ENCODE measurements at places on chromosomes 16 and 17. TPM values are rescaled to one million over a fixed set of nuclear protein-coding genes. Genes with fewer than 3 reads are reported as not detected.
A peak's percentile ranks its signal among the peaks of the same experiment; 100 is the strongest.

DNA sequence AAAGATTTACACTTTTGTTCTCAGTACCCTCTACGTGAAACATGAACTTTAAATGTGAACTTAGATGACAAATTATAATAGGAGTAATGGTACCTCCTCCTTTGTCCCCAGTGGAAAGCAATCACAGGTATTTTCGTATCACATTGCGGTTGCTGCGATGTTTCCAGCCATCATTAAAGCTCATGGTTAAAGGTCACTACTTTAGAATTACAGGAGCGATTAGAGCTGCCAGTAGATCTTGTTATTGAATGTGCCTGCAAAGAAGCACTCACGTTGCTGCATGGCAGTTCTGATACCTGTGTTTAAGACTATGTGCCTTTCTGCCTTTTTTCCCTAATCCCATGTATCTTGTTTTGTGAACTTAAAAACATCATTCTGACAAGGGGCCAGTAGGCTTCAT lies 301.0 kb downstream of the CPPED1 start:
- H3K27ac ChIP-seq = no peak overlapping the region
- H3K27me3 ChIP-seq = no peaks in the 10 kb centered on the region
- H3K4me1 ChIP-seq = no peaks in the 10 kb centered on the region
- H3K36me3 ChIP-seq = no peaks in the 10 kb centered on the region

- no peaks in the 10 kb centered on the region for H3K36me3 ChIP-seq
- H3K27ac ChIP-seq = no peak overlapping the region
- no peak for DNase-seq
- peaks cover 19% of the 10 kb centered on the region for H3K4me1 ChIP-seq
- H3K4me3 ChIP-seq = no peak overlapping the region
- no peaks in the 10 kb centered on the region for H3K27me3 ChIP-seq
These were observed 2.4 kb downstream of the DOK4 start for GRCh38 chr16:57483725-57484514.

DNA sequence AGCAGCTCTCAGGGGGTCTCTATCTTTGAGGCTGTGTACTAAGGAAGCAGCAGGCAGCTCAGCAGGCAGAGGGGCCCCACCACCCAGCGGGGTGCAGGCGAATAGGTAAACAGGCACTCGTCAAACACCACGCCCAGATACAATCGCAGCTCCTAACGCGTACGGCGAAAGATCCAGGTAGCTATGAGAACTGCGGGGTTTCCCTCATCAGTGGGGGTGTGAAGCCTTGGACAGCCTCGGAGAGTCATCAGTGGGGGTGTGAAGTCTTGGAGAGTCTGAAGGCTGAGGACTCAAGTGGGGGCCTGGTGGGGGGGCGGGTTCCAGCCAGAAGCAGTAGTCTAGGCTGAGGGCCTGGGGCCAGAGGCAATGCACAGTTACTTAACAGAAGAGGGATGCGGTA lies 69.0 kb downstream of the RTN4RL1 start:
- H3K27me3 ChIP-seq = no peaks in the 10 kb centered on the region
- H3K36me3 ChIP-seq = no peaks in the 10 kb centered on the region
- no peaks in the 10 kb centered on the region for H3K4me1 ChIP-seq
- H3K4me3 ChIP-seq = no peak overlapping the region
- no peak overlapping the region for H3K27ac ChIP-seq

DNA sequence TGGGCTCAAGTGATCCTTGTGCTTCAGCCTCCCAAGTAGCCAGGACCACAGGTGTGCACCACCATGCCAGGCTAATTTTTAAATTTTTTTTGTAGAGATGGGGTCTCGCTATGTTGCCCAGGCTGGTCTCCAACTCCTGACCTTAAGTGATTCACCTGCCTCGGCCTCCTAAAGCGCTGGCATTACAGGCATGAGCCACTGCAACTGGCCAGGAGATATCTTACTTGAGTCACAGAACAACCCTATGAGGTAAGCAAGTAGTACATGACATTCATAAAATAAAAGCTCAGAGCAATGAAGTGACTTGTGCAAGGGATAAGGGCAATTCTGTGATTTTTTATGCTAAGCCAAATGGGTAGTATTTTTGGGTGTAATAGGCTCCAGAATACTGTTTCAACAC lies 57.3 kb downstream of the CDC27 start:
- H3K36me3 ChIP-seq = peaks cover 2% of the 10 kb centered on the region
- H3K27ac ChIP-seq = no peak overlapping the region
- H3K4me3 ChIP-seq = no peak overlapping the region

DNA sequence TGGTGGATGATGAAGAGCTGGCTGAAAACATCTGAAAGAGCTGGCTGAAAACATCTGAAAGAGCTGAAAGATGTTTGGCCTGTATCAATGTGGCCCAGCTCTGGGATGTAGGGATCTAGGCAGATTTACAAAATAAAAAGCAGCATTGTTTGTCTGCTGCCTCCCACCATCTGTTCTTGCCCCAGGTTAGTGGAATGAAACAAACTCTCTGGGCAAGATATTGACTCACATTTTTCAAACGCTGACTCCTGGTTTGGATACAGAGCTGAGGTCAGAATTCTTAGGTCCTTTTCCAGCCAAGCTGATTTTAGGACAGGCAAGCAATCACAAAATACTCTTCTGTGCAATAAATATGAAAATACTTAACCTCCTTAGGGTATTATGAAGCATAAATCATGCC lies 139.0 kb downstream of the STX8 start:
- H3K4me1 ChIP-seq = peaks cover 22% of the 10 kb centered on the region
- H3K36me3 ChIP-seq = no peaks in the 10 kb centered on the region
- H3K27me3 ChIP-seq = no peaks in the 10 kb centered on the region
- no peak overlapping the region for H3K4me3 ChIP-seq

GRCh38 chr16:56451753-56452689 lies 667 bp downstream of the OGFOD1 start:
- H3K27ac ChIP-seq = peak overlapping the region; percentile 43
- H3K4me3 ChIP-seq = peak overlapping the region; percentile 94
- DNase-seq = no peak
- H3K36me3 ChIP-seq = no peaks in the 10 kb centered on the region
- H3K4me1 ChIP-seq = peaks cover 3% of the 10 kb centered on the region

GRCh38 chr16:55411231-55411630 lies 67.8 kb upstream of the MMP2 start:
- no peaks in the 10 kb centered on the region for H3K27me3 ChIP-seq
- H3K36me3 ChIP-seq = no peaks in the 10 kb centered on the region
- no peak overlapping the region for H3K27ac ChIP-seq

- H3K4me1 ChIP-seq = peaks cover 13% of the 10 kb centered on the region
- no peak for DNase-seq
- H3K27ac ChIP-seq = peak overlapping the region; percentile 75
These were observed 543 bp downstream of the TXNDC11 start for GRCh38 chr16:11742093-11742535.

- H3K4me1 ChIP-seq = peaks cover 11% of the 10 kb centered on the region
- no peaks in the 10 kb centered on the region for H3K27me3 ChIP-seq
- no peak for DNase-seq
- no peak overlapping the region for H3K27ac ChIP-seq
- no peak overlapping the region for H3K4me3 ChIP-seq
- H3K36me3 ChIP-seq = no peaks in the 10 kb centered on the region
These were observed 648.9 kb downstream of the WWOX start for GRCh38 chr16:78748220-78748929.

- peaks cover 12% of the 10 kb centered on the region for H3K4me1 ChIP-seq
- H3K27ac ChIP-seq = no peak overlapping the region
- no peaks in the 10 kb centered on the region for H3K36me3 ChIP-seq
These were observed 2.7 kb downstream of the NOXO1 start for GRCh38 chr16:1978476-1979120.

DNA sequence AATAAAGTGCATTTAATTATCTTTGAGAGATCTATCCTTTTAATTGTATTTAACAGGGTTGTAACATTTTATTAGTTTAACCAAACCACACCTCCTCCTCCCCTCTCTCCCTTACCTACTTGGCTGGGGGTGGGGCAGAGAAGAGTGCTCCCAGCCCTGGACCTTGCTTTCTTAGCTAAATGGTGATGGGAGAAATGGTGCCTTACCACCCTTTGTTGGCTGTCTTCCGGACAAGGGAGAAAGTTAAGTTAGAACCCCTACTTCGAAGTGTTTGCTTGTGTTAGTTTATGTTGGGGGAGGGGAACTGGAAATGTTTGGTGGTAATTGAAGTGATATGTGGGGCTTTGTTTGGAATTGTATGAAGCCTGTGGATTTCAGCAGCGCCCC lies 3.9 kb downstream of the FZD2 start:
- no peak overlapping the region for H3K27ac ChIP-seq
- no peaks in the 10 kb centered on the region for H3K4me1 ChIP-seq
- DNase-seq = no peak
- peaks cover 3% of the 10 kb centered on the region for H3K27me3 ChIP-seq
- no peaks in the 10 kb centered on the region for H3K36me3 ChIP-seq
- H3K4me3 ChIP-seq = no peak overlapping the region

GRCh38 chr16:15880434-15881308 lies 7.7 kb downstream of the CEP20 start:
- H3K27me3 ChIP-seq = no peaks in the 10 kb centered on the region
- peaks cover 3% of the 10 kb centered on the region for H3K36me3 ChIP-seq
- peaks cover 3% of the 10 kb centered on the region for H3K4me1 ChIP-seq

DNA sequence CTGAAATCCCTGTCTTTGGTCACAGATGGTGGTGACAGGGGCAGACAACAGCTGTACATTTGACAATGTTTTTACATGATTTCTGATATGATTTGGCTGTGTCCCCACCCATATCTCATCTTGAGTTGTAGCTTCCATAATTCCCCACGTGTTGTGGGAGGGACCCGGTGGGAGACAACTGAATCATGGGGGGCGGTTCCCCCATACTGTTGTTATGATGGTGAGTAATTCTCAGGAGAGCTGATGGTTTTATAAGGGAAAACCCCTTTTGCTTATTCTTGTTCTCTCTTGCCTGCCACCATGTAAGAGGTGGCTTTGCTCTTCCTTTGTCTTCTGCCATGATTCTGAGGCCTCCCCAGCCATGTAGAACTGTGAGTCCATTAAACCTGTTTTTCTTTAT lies 353.9 kb downstream of the CPPED1 start:
- peaks cover 1% of the 10 kb centered on the region for H3K36me3 ChIP-seq
- no peaks in the 10 kb centered on the region for H3K27me3 ChIP-seq
- no peak overlapping the region for H3K27ac ChIP-seq
- no peaks in the 10 kb centered on the region for H3K4me1 ChIP-seq
- DNase-seq = no peak
- no peak overlapping the region for H3K4me3 ChIP-seq

DNA sequence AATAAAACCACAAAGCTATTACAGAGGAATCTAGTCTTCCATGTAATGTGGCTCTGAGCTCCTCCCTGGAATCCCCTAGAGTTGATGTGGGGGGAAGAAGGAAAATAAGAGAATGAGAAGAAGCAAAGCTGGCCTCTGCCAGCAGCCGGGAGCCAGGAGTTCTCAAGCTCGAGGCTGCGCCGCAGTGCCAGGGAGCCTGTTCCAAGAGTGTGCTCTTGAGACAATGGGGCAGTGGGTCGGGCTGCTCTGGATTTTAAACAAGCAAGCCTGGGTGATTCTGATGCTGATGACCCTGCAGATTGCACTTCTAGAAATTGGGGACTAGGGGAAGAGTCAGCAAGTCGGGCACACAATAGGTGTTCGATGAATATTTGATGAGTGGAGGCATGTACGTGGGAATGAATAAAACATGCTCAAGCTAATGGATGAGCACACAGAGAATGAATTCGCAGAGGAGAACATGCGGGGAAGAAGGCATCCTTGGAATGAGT lies 119.9 kb downstream of the CMIP start:
- no peak overlapping the region for H3K27ac ChIP-seq
- peaks cover 2% of the 10 kb centered on the region for H3K36me3 ChIP-seq
- no peak overlapping the region for H3K4me3 ChIP-seq
- DNase-seq = no peak

DNA sequence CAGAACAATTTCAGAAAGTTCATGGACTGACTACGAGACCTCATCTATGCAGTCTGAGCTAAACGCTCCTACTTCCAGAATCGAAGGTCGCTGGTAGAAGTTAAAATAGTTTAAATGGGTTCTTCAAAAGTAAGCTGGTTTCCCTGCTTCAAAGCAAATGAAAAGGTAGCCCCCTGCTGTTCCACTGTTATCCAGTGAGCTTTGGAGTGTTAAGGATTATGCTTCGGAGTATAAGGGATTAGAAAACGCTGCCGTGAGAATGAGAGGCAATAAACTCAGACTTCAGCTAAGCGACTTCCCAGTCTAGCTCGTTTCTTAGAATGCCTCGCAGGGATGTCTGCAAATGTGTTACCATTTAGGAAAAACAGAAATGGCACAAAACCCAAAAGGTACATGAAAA lies 12.4 kb downstream of the MLYCD start:
- H3K27me3 ChIP-seq = no peaks in the 10 kb centered on the region
- H3K27ac ChIP-seq = no peak overlapping the region
- no peak overlapping the region for H3K4me3 ChIP-seq
- peaks cover 20% of the 10 kb centered on the region for H3K36me3 ChIP-seq

- DNase-seq = no peak
- H3K4me3 ChIP-seq = no peak overlapping the region
- H3K27ac ChIP-seq = no peak overlapping the region
- no peaks in the 10 kb centered on the region for H3K27me3 ChIP-seq
- H3K36me3 ChIP-seq = no peaks in the 10 kb centered on the region
These were observed 49.3 kb downstream of the PRKCA start for GRCh38 chr17:66351701-66352100.

- H3K4me3 ChIP-seq = no peak overlapping the region
- no peaks in the 10 kb centered on the region for H3K36me3 ChIP-seq
- no peak for DNase-seq
These were observed 47.8 kb downstream of the ARHGAP27 start for GRCh38 chr17:45384789-45385262.

GRCh38 chr17:40122999-40123810 lies 1.4 kb downstream of the MSL1 start:
- H3K27ac ChIP-seq = peak overlapping the region; percentile 71
- peaks cover 6% of the 10 kb centered on the region for H3K4me1 ChIP-seq
- DNase-seq = no peak
- no peaks in the 10 kb centered on the region for H3K36me3 ChIP-seq

DNA sequence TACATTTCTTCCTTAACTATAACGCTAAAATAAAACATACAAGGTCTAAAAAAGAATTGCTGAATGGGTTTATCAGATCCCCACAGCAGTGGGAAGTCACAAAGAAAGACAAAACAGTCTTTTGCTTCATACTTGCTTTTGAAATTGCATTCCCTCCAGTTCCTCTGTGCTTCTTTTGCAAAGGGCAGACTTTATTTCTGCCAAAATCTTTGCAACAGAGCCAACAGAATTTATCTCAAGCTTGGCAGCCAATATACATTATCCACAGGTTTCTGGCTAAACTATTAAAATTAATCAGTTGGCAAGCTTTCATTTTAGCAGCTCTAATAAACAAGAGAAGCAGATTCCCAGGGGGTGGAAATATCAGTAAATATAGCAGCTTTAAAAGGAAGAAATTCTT lies 378.9 kb upstream of the CA10 start:
- no peaks in the 10 kb centered on the region for H3K4me1 ChIP-seq
- no peak overlapping the region for H3K4me3 ChIP-seq
- no peak overlapping the region for H3K27ac ChIP-seq
- no peaks in the 10 kb centered on the region for H3K27me3 ChIP-seq
- DNase-seq = no peak
- no peaks in the 10 kb centered on the region for H3K36me3 ChIP-seq

GRCh38 chr17:72008236-72008876 lies 112.5 kb upstream of the SOX9 start:
- no peak overlapping the region for H3K27ac ChIP-seq
- H3K4me1 ChIP-seq = peaks cover 7% of the 10 kb centered on the region
- no peaks in the 10 kb centered on the region for H3K36me3 ChIP-seq

GRCh38 chr16:9447699-9448098 lies 356.3 kb downstream of the HAPSTR1 start:
- no peak overlapping the region for H3K27ac ChIP-seq
- DNase-seq = no peak
- H3K4me3 ChIP-seq = no peak overlapping the region
- no peaks in the 10 kb centered on the region for H3K27me3 ChIP-seq

CCDC92B gene
- total RNA-seq = not detected

OTOP3 gene
- total RNA-seq = not detected

SLC2A4 gene
- total RNA-seq = 0.23 TPM

CEP295NL gene
- total RNA-seq = not detected

STRADA gene
- 40.0 TPM for total RNA-seq

EVI2B gene
- 51.0 TPM for total RNA-seq

ADAMTS18 gene
- not detected for total RNA-seq

KRT12 gene
- not detected for total RNA-seq

QPRT gene
- 35.7 TPM for total RNA-seq

TMEM92 gene
- 0.21 TPM for total RNA-seq

Data from GM12878 (cell line).